Hepatocyte (in vitro differentiated cells): ENCODE measurements at places on chromosomes 5 and 9. TPM values are rescaled to one million over a fixed set of nuclear protein-coding genes. Genes with fewer than 3 reads are reported as not detected.

CMBL gene
- total RNA-seq: 15.5 and 20.8 TPM in 2 replicates

- DNase-seq: no peak
Observed at GRCh38 chr5:174155706-174156105, 110.2 kb downstream of the NSG2 start.

LVRN gene
- 0.36 and 0.43 TPM in 2 replicates for total RNA-seq

ASS1 gene
- 292 and 321 TPM in 2 replicates for total RNA-seq

GRCh38 chr5:2417301-2417700, 334.2 kb downstream of the IRX2 start:
- no peak for DNase-seq

DNA sequence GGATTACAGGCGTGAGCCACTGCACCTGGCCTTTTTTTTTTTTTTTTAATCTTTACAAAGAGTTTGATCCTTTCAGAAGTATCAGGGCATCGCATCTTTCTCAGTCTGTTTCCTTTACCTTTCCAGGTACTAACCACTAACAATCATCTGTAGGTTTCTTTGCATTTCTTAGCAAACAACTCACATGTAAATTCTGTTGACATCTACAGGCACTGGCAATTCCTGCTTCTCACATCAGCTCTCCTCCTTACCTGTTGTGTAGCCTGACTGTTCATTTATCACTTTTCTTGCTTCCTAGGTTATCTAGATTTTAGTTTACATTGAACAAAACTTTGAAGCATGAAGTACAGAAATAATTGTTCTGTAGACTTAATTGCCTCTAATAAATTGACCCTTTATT, 27.5 kb upstream of the VPS13A start:
- DNase-seq: no peak

DNA sequence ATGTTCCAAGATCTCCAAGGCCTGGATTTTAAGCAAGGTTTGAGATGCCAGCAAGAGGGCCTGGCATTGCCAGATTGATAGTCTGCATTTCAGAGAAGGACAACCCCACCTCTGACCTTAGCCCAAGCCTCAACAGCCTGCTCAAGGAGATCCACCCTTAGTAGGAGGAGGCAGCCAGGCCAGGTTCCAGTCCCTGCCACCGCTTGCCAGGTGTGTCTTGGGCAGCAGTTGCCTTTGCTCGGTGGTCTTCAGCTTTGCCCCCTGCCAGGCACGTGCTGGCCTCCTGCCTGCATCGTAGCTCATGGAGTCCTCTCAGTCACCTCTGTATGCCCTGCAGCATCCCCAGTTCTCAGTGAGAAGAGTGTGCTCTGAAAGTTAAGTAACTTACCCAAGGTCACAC, 134.2 kb downstream of the KCNIP1 start:
- no peak for DNase-seq

- DNase-seq: no peak
Observed at GRCh38 chr5:14720236-14720923, 55.9 kb downstream of the OTULIN start.

DNA sequence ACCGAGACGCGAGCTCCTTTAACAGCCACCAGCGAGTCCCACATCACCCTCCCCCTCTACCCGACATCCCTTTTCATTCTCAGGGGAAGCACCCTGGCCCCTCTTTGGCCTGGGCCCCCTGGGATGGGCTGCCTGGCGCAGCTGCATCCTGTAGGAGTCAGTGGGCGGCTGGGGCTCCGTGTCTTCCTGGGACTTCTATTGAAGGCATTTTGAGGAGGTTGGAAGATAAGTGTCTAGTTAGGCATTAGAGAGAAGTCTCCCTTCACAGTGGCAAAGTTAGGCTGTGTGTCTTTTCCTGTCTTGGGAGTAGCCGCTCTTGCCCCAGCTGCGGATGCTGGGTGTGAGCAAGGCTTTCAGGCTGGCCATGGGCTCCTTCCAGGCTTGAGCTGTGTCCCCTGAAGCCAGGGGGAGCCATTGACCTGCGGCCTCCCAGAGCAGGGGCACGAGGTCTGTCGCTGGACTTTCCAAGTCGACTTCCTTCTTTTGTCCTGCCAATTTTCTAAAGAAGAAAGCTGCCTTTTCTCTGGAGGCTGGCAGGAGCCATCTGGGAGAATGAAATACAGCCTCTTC, 18.6 kb upstream of the NKD2 start:
- DNase-seq: peak; percentile 23

DNA sequence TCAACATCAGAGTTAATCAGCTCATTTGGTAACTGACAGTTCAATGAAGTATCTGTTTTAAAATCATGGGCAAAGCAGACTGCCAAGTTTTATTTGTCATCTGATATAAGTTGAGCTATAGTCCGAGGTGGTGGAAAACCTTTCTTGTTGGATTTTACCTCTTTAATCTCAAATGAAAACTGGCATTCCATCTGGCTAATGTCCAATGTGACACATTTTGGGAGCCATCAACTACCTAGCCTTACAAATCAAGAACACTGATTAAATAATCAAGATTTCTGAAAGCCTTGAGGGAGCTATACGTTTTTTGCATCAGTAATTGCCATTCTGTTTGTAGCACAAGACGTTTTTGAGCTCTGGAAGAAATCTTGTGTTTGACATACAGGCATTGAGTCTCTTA, 1380.5 kb upstream of the WWC1 start:
- DNase-seq: no peak

HK3 gene
- 0.73 TPM in 1 of 2 replicates, not detected in the other for total RNA-seq

ELOVL7 gene
- total RNA-seq: 33.0 and 41.8 TPM in 2 replicates

PNPLA7 gene
- total RNA-seq: 0.56 and 0.77 TPM in 2 replicates
